ENCODE measurements at places on chromosomes 5 and 9.

DNA sequence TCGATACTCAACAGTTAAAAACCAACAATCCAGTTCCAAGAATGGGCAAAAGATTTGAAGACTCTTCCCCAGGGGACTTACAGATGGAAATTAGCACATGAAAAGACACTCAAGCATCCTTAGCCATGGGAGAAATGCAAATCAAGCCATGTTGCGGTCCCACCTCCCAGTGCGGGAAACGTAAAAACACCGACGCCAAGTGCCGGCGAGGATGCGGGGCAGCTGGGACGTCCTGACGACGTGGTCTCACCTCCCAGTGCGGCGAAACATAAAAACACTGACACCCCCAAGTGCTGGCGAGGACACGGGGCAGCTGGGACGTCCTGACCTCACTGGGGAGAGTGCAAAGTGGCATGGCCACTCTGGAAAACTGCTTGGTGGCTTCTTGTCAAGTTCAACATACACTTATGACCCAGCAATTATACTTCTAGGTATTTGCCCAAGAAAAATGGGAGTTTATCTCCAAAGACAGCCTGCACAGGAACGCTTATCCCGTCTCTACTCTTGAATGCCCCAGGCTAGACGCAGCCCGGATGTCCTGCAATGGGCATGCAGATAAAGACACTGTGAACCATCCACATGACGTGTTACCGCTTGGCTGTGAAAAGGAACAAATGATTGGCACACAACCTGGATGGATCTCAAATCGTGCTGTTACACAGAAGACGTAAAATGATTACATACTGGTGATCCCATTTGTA is 60.1 kb upstream of the UBAC1 start:
- DNase-seq: no peak

- DNase-seq: no peak
Measured at GRCh38 chr5:151680944-151681427, 5.7 kb downstream of the SPARC start.

DNA sequence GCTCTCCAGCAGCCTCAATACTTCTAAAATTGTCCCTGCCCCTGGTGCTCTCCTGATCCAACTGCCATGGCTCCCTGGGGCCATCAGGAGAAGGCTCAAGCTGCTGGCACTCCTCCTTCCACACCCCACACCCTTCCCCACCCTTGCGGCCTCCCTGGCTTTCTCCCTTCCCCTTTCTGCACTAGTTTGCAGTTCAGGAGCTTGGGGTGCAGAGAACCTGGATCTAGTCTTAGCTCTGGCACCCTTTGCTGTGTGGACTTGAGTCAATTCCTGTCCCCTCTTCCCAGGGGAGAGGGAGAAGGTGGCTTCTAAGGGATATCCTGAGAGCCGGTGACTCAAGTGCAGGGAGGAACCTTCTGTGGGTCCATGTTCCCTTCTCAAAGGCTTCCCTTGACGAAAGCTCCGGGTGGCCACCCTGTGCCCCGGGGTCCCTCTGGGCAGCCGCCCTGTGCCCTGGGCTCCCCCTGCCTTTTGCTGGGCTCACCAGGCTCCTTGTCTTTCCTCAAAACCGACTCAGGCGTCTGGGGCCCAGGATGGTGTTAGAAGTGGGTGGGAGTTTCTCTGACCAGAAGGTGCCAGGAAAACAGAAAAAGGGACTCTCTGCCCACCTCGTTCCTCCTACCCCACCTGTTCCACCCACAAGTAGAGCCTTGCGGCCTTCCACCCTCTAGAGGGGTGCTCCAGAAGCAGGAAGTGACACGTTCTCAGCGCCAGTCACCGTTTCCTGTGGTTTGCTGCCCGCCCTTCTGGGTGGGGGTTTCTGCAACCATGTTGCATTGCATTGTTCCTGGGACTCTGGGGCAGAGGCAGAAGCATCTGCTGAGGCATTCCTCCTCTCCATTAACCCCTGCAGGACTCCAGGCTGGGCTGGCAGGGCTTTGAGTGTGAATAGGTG is 15.0 kb downstream of the GLIPR2 start:
- peak; percentile 90 for DNase-seq

GRCh38 chr5:132673488-132673887 is 301 bp upstream of the IL4 start:
- no peak for DNase-seq

- no peak for DNase-seq
Measured at GRCh38 chr5:115661563-115661962, 35.7 kb upstream of the TMED7 start.

GRCh38 chr5:143801252-143801939 is 10.6 kb upstream of the HMHB1 start:
- no peak for DNase-seq

- no peak for DNase-seq
Measured at GRCh38 chr9:133770076-133770777, 32.1 kb upstream of the SARDH start.

DNA sequence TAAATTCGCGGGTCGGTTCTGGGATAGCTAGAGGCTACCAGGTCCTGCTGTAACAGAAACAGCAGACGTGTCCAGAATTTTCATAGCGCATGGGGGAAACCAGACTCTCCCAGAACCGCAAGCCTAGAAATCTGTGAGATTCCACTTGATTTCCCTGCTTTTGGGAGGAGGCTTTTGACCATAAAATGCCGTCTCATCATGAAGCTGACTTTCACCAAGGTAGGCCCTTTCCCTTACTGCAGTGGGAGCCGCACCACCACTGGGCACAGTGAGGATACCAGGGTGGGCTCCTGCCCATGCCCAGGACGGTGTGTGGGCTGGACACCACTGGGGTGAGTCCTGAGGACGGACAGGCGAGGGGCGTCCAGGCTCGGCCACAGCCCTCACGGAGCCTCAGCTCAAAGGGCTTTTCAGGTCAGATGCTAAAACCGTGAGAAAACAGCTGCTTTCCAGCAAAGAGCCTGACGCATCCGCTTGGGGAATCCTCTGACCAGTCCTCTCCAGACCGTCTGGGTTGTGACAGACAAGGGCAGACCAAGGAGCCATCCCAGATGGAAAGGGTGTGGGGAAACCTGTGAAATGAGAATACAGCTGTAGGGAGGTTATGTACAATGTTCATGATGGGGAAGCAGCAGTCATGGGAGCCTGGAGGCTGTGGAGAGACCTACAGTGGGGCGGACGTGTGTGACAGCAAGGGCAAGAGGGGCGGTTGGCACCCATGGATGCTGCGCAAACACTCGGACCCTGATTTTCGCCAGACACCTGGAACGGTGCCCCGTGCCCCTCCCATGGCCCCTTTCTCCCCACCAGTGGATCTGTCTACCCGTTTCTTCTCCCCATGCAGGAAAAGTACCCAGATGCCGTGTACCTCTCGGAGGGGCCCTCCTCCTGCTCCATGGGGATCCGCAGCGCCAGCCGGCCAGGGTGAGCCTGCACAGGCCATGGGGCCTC is 59.2 kb downstream of the IPPK start:
- no peak for DNase-seq
